WTC11 (cell line): ENCODE measurements at places on chromosomes 6 and 20.

DNA sequence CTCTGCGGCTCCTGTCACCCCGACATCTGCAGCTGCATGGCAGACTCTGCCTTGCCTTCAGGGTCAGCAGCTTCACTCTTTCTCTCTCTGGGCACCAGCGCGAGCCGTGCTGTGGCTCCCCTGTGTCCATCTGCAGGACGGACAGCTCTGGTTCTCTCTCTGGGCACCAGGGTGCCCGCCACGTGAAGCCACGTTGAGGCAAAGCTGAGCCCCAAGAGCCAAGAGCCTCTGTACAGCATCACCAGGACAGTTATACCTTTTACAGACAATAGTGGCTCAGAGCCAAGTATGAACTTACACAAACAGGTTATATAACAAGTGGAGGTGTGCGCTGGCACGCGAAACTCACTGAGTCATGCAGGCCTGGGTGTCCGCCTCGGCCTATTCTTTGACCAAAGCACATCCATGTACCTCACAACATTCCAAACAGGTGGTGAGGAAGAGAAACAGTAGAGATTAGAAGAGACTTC, 50.8 kb downstream of the FAM50B start:
- no peak for DNase-seq

DNA sequence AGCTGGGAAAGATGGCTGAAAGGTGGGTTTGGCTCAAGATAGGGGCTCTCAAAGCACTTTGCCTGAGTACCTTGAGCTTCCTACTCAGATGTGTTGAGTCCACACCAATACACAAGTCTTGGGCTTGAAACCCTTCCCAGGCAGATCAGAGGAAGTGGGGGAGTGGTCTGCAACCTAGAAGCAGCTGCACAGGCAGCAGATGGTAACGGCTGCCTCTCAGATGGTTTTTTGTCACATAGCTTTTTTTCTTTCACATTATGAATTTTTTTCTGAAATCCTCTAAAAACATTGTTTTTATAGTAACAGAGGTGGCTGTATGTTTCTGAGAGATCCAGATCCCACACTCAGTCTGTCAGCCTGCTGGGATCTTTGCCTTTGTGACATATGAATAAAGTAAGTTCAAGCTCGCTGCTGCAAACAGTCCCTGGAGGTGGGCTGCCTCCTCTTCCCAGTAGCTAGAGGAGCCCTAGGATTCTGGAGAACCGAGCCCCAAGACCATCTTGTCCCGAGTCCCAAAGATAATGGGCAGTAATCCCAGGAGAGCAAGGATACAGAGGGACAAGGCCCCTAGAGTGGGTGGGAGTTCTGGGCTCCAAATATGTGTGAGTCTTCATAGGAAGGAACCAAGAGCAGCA, 97.1 kb upstream of the TOP1 start:
- DNase-seq: no peak

GRCh38 chr20:14919501-14920081, 582.2 kb upstream of the FLRT3 start:
- peak; percentile 81 for DNase-seq

DNA sequence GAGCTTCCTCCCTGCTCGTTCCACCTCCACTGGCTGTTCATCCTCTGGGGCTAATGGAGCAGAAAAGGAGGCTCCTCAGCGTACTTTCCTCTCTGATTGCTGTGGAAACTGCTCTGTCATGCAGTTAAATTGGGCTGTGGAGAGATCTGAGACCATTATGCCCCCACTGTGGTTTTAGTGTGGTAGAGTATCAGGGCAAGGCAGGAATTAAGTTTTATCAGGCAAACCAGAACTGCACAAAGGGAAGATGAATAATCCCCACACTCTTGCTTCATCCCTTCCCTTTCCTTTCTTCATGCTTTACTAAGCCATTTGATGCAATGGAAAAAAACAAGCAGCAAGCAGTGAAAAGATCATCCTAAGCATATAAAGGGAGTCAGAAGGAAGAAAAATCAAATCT, 11.9 kb upstream of the ME1 start:
- DNase-seq: no peak

DNA sequence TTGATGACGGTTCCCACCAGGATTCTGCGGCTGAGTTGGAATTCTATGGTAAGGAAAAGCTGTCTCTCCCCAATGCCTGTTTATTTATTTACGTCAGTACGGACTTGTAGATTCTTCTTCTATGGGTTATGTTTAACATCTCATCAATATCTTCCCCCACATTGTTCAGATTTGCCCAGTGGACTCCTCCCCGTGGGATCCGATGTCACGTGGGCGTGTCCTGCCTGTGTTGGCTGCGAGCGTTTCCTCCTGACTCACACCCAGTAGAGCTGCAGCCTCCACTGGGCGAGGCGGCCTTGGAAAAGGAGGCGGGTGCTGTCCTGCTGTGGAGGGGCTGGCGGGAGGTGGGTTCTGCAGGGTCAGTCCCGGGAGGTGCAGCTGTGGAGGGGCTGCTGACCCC, 46.8 kb upstream of the SLCO4A1 start:
- no peak for DNase-seq

- no peak for DNase-seq
Observed at GRCh38 chr6:132504757-132505156, 8.2 kb downstream of the STX7 start.

- peak; percentile 22 for DNase-seq
Observed at GRCh38 chr20:56634735-56635385, 5.8 kb downstream of the TFAP2C start.

GRCh38 chr6:167579806-167580618, 246.7 kb upstream of the AFDN start:
- DNase-seq: no peak

- DNase-seq: peak; percentile 90
Observed at GRCh38 chr6:43246301-43247113, 3.2 kb downstream of the TTBK1 start.

GRCh38 chr6:132820629-132821381, 6.4 kb downstream of the RPS12 start:
- no peak for DNase-seq

DNA sequence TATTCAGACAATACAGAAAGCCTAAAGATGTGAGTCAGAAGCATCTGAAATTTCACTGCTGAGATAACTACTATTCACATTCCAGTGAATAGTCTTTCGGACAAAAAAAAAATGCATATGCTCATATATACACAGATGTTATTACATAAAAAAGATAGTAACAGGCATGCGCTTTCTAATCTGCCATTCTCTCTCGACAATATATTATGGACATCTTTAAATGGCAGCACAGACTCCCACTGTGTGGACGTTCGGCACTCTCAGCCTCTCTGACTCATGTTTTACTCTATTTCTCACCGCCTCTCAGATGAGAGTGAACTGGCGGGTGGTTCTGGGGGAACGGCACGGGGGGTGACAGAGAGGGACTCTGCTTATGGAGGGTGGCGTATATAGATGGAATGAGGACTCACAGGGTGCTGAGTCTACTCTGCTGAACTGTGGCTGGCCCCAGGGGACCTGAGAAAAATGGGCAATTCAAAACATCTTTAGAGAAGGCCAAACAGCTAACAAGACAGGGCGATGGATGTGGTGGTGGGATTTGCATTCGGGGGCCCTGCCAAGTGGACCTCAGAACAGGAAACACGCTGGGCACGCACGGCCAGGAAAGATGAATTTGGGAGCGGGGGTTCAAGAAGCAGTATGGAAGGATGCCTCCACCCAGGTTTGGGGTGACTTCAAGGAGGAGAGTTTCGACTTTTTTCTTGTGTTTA, 68.9 kb downstream of the MDGA1 start:
- no peak for DNase-seq

DNA sequence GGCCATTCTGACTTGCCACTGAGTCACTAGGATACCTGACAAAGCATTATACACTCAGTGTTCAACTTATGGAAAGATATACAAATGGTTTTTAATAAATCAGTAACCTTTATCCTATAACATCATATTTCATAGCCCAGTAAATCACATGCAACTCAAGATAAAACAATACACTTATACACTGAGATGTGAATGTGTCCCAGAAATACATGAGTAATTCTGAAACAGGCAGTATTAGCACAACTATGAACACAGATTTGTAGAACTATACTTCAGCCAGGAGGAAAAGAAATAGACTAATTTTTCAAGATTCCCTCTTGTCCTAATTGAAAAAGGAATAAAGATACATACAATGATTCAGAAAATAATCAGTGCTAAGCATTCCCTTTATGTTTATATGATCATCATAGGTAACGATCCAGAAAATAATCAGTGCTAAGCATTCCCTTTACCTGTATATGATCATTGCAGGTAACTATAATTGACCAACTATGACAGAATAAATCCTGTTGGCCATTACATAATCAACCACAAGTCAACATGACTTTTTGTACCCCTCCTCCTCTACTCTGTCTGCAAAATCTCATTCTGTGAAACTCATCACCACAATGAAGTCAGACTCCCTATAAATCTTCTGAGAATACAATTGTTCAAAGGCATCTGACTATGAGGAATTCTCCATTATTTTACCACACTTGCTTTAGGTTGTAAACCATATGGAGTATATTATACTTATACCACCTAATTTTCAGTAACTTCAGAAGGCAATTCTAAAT, 30.3 kb downstream of the HACE1 start:
- DNase-seq: no peak

- DNase-seq: no peak
Observed at GRCh38 chr6:37241775-37242428, 15.7 kb upstream of the TBC1D22B start.

- DNase-seq: no peak
Observed at GRCh38 chr6:167795321-167795811, 31.3 kb upstream of the AFDN start.

DNA sequence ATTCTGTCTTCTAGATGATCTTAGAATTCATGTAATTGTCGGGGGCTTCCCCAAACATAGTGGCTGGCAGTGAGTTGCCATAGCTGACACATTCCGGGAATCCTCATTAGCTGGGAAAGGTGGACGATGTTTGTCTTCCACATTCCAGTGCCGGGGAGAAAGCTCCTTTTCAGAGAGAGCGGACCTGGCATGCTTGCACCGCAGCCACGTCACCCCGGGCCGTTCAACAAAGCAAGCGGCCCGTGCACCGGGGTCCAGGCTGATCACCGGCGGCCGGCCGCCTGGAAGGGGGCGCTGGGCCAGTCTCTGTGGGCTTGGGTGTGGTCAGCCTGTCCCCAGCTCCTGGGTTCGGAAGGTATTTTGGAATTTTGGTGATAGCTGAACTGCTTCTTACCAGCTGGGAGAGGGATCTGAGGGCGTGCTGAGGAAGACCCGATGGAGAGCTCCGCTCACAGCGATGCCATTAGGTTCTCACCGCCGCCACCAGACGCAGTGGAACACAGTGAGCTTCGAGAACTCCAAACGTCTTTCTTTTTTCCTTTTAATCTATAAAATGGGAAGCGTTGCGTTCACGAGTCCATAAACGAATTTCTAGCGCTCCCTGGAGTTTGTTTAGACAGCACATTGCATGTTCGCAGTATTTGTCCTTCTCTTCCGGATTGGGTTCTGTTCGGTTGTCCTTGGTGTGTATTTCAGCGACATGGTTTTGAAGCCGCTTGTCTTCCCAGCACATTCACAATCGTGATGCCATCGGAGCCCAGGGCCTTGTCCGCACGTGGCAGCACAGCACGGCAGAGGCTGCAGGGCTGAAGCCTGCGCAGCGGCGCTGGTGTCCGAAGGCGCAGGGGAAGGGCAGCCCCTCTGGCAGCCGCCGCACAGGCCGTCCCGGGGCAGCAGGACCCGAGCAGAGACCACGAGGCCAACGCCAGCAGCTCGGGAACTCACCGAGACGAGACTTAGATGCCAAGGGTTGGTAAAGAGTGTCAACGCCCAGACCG, 557.6 kb downstream of the QKI start:
- peak; percentile 21 for DNase-seq

- DNase-seq: no peak
Observed at GRCh38 chr20:62437496-62437895, 10.2 kb upstream of the RBBP8NL start.

DNA sequence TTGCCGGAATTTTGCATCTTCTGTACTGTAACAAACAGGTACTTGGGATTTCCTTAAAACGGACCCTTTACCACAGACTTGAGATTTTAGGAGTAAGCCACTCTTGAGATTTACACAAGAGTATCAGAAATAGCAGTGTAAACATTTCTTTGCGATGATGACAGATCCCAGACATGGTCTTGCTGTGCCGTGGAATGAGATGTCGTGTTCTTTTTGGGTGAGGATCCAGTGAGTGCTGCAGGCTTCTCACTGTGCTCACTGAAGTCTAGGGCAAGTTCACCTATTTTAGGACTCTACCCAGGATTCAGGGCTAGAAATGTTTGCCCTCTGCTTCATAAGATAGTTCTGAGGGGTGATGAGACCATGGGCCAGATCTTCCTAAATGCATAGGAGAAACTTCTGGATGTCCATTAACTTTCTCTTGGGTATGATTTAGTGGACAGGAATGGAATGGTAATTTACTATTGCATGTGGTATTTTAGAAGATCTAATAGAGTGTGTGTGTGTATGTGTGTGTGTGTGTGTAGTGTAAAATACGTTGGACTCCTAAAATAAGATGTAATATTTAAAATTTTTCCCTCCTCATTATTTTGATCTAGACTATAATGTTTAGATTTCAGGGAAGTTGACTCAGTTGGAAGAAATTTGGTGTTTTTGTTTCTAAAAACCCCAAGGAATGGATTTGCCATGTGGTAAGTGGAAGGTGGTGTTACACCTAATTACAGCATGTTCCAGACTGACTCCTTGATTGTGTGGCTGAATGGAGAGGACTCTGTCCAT, 8.5 kb downstream of the LRRC1 start:
- no peak for DNase-seq

- DNase-seq: no peak
Observed at GRCh38 chr6:150327117-150327774, 41.6 kb upstream of the IYD start.
